AG09319 (cell line): ENCODE measurements at places on chromosomes 3 and 15.

DNA sequence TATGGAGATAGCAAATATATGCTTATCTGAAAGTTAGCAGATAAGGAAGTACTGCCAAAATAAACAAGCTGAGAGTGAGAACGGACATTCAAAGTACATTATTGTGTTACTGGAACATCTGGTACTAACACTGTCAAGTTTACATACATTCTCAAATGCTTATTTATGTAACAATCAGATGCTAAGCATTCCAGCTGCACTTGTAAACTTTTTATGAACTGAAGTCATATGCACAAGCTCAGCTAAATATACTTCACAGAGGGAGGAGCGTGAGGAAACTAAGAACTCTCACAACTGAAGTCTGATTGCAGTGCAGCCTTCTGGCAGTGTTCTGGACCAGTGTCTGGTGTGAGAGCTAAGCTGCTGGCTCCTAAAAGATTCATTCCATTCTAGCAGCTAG is 223.7 kb upstream of the NANOGP8 start:
- DNase-seq, result peak; percentile 57

DNA sequence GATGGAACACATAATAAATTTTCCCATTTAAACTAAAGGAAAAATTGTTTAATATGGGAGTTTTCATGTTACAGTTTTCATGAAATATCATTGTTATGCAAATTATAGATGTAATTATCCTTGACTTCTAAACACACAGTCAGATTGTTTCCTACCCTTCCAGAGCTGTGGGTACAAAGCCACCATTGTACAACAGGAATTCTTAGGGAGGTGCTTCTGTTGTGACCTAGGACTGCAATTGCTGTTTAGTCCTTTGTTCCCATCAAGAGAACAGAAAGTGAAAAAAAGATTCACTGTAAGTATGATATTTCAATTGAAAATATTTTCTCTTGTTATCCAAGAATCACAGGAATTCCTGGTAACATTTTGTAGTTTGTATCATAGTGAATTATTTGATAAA is 455.3 kb upstream of the NAALADL2 start:
- DNase-seq, result no peak

GRCh38 chr3:43770426-43771103 is 79.8 kb downstream of the ABHD5 start:
- DNase-seq, result no peak

DNA sequence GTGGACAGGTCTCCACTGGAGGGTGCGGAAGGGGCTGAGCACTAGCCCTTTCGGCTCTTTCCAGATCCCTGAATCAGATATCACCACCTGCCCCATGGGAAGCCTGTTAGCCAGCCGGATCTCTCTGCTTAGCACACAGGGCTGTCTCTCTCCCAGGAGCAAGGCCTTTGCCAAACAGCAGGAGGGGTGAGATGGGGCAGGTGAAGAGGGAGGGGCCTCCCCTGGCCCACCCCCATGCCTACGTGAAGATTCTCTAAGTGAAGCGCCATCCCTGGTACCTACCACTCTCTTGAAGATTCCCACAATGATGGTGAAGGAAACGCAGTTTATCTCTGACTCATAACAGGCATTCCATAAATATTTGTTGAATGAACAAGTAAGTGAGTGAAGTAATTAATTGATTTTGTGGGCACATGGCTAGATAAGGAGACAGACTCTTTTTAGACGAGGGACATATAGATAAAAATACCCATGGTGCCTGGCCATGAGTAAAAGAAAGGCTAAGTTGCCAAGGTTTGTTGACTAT is 19.6 kb upstream of the HCN4 start:
- no peak for DNase-seq

GRCh38 chr3:110495201-110495927 is 576.3 kb upstream of the NECTIN3 start:
- no peak for DNase-seq

- DNase-seq, result no peak
Observed at GRCh38 chr15:69647142-69647513, 194.5 kb downstream of the RPLP1 start.

GRCh38 chr15:64017082-64017588 is 29.1 kb downstream of the DAPK2 start:
- no peak for DNase-seq

GRCh38 chr15:74109713-74110112 is 20.7 kb upstream of the ISLR2 start:
- no peak for DNase-seq

DNA sequence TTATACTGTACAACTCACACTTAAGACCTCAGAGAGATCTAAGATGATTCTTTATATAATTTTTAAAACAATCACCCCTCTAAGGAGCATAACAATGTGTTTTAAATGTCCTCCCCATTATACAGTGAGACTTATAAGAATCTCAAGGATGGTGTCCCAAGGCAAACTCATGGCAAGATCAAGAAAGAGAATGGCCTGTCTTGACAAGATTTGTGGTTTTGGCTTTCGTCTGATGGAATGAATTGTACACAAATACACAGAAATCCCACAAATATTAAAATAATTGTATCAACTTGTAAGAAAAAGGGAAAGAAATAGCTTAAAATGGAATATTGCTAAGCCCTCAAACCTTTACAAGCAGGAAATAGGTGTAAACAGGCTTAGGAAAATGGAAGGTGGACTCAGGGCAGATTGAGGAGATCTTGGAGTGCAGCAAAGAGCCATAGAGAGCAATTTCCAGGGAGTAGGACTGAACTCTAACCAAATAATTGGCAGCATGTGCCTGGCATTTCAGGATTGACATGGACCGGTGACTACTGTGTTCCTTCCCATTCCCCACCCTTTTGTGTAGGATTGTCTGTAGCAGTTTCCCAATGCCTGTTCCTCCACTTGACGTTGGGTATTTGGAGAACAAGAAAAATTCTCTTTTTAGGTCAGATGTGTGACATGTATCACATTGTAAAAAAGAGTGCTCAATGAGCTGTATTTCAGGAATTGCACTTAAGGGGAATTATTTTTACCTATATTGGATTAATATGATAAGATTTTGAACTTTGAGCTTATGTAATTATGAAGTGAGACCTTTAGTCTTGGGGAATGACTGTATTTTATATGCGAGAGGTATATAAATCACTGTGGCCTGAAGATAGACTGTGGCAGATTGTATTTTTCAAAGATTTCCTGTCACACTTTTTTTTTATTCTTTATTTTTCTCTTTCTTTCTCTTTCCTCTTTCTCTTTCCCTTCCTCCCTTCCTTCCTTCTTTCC is 317.8 kb upstream of the SLITRK3 start:
- DNase-seq, result no peak

DNA sequence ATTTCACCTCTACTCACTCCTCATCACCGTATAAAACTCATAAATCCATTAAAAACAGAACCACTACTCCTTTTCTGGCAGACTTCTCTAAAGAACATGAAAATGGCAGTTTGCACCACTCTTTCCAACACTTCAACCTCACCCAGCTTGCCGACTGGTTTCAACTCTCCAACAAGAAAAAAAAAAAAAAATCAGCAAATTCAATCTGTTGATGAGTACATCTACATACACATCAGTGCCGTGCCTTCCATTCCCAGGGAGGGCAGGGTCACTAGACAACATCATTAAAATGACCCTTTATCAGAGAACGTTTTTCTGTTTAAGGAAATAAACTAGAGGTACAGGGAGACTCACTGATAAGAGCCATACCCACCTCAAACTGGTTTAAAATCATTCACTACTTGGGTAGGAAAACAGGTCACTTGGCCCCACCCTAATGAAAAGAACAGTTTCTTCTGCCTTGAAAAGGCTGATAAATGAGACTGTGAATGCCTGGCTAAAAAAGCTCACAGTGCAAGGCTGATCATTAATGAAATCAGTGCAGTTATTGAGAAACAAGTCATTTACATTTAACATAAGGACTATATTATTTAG is 6.0 kb downstream of the ANXA2 start:
- no peak for DNase-seq

GRCh38 chr15:41207687-41208448 is 22.7 kb downstream of the EXD1 start:
- no peak for DNase-seq

- no peak for DNase-seq
Observed at GRCh38 chr3:136038668-136039067, 73.1 kb downstream of the PPP2R3A start.

DNA sequence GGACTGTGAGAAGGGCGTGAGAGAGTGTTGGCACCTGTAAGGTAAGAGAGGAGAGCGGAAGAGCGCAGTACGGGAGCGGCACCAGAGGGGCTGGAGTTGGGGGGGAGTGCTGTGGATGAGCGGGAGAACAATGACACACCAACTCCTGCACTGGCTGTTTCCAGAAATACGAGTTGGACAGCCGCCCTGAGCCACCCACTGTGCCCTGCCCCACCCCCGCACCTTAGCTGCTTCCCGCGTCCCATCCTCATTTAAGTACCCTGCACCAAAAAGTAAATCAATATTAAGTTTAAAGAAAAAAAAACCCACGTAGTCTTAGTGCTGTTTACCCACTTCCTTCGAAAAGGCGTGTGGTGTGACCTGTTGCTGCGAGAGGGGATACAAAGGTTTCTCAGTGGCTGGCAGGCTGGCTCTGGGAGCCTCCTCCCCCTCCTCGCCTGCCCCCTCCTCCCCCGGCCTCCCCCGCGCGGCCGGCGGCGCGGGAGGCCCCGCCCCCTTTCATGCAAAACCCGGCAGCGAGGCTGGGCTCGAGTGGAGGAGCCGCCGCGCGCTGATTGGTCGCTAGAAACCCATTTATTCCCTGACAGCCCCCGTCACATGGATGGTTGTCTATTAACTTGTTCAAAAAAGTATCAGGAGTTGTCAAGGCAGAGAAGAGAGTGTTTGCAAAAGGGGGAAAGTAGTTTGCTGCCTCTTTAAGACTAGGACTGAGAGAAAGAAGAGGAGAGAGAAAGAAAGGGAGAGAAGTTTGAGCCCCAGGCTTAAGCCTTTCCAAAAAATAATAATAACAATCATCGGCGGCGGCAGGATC is at the start of gene SOX2:
SOX2 (plus strand) TSS at position 601 of the 811 bp plus-strand sequence. CDS start 436 bp downstream, outside the sequence.
- no peak for DNase-seq

- no peak for DNase-seq
Observed at GRCh38 chr3:104429727-104430126, 937.0 kb upstream of the ALCAM start.

- no peak for DNase-seq
Observed at GRCh38 chr3:179324270-179324754, 1.5 kb downstream of the ZNF639 start.

- DNase-seq, result peak; percentile 29
Observed at GRCh38 chr3:152474585-152474984, 205.9 kb downstream of the MBNL1 start.

DNA sequence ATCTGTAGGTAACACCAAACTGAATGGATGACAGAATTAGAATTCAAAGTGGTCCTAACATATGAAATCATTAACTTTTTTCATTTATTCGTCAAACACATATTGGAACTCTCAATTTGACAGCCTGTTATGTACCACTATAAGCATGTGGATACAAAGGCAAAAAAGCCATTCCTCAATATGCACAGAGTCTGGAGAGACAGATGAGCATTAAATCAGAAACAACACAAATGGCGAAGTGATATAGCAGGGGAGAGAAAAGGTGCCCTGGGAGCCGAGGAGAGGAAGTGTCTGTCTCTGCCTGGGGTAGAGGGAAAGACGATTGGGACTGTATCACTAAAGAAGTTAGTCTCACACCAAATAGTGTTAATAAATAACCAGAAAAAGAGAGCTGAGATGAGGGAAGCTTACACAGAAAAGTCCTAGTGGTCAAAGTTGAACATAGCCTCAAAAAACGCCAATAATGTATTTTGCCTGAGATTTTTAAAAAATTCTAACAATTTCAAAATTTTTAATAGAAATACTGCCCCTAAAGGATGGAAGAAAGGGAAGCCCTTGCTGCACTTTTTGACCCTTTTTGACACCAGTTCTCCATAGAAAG is 417.5 kb downstream of the TUSC7 start:
- DNase-seq, result no peak

GRCh38 chr3:146550743-146551510 is 6.5 kb upstream of the PLSCR1 start:
- no peak for DNase-seq

- DNase-seq, result no peak
Observed at GRCh38 chr3:189897406-189897805, 223.3 kb downstream of the P3H2 start.

GRCh38 chr15:66724732-66725463 is 22.9 kb downstream of the SMAD6 start:
- no peak for DNase-seq

GRCh38 chr3:52253314-52254304 is 8.1 kb downstream of the PPM1M start:
- DNase-seq, result no peak

DNA sequence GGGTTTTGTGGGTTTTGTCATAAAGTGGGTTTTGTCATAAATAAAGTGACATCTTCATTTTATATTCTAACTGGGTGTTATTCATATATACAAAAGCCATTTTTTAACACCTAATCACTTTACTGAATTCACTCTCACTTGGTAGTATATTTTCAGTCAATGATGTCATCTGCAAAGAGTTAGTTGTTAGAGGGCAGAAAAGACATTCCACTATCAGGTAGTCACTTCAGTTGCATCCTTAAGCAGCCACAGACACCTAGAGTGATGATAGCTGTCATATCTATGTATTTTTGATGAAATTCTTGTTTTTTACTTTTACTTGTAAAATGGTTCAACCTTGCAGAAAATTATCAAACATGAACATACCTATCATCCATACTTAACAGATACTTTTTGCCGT is 89.0 kb downstream of the DHX36 start:
- DNase-seq, result no peak

DNA sequence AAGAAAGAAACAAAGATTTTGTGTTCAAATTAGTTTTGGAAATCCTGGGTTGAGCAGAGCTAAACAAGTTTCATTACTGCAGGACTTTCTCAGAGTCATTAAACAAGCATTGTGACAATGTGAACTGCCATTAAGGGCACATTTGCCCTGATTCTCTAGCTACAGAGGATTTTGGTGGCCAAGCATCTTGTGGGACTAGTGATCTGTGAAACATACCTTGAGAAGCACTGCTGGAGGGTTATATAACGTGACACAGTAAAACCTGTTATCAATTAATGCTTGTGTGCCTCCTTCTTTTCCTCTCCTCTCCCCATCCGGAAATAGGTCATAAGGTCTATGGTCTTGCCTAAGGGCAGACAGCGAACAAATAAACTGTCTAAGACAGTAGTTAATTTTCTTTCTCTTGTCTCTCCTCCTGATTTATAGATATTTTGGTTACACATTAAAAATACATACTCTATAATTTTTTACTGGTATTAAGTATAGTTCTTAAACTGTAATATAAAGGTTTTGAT is 167.3 kb upstream of the NANOGP8 start:
- no peak for DNase-seq

- no peak for DNase-seq
Observed at GRCh38 chr3:16411441-16411840, 102.1 kb downstream of the RFTN1 start.

DNA sequence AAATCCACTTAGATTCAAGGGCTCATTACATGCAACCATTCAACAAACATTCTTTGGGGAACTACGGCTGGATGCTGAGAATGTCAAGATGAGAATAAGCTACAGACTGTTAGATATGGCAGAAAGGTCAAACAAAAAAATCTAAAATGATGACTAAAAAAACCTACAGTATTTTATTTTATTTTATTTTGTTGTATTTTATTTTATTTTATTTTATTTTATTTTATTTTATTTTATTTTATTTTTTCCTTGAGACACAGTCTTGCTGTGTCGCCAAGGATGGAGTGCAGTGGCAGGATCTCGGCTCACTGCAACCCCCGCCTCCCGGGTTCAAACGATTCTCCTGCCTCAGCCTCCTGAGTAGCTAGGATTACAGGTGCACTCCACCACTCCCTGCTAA is 46.2 kb downstream of the WDR72 start:
- DNase-seq, result no peak

GRCh38 chr3:172057624-172058327 is 18.4 kb downstream of the FNDC3B start:
- no peak for DNase-seq

- no peak for DNase-seq
Observed at GRCh38 chr3:23863060-23863459, 53.7 kb downstream of the NKIRAS1 start.
